Right lobe of liver (tissue), 6 donors: ENCODE measurements at places on chromosomes 16 and 17.

- DNase-seq: no peak
These were observed 9.9 kb downstream of the TBC1D16 start for GRCh38 chr17:80025796-80026195.

DNA sequence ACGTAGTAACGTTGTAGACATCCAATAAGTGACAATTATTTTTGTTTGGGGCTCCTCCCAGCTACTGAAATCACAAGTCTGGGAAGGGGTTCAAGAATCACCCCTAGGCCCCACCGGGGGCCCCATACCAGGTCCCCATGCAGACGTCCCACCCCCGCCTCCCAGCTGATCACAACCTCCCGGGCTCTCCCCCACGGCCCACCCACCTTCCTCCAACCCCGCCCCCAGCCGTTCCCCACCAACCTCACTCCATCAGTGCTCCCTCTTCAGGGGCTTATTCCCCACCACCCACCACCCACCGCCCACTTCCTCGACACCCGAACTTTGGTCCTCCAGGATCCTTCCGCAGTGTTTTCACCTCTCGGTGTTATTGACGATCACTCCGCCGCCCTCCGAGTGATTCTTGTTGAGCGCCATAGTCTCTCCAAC, 240 bp downstream of the WBP2 start:
- DNase-seq: no peak

- DNase-seq: no peak
These were observed 44.5 kb upstream of the AKAP1 start for GRCh38 chr17:57040571-57040970.

DNA sequence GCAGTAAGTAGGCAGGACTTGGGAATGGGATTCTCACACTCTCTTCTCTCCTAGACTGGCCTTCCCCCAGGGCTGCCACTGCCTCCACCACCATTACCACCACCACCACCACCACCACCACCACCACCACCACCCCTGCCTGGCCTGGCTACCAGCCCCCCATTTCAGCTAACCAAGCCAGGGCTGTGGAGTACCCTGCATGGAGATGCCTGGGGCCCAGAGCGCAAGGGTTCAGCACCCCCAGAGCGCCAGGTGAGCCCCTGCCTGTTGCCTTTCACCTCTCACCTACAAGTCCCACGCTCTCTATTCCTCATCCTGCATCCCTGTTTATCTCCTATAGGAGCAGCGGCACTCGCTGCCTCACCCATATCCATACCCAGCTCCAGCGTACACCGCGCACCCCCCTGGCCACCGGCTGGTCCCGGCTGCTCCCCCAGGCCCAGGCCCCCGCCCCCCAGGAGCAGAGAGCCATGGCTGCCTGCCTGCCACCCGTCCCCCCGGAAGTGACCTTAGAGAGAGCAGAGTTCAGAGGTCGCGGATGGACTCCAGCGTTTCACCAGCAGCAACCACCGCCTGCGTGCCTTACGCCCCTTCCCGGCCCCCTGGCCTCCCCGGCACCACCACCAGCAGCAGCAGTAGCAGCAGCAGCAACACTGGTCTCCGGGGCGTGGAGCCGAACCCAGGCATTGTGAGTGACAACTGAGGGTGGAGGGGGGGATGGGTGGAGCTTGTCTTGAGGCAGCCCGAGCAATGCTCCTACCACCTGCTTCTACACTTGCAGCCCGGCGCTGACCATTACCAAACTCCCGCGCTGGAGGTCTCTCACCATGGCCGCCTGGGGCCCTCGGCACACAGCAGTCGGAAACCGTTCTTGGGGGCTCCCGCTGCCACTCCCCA, 7.9 kb upstream of the TMEM88 start:
- DNase-seq: no peak

DNA sequence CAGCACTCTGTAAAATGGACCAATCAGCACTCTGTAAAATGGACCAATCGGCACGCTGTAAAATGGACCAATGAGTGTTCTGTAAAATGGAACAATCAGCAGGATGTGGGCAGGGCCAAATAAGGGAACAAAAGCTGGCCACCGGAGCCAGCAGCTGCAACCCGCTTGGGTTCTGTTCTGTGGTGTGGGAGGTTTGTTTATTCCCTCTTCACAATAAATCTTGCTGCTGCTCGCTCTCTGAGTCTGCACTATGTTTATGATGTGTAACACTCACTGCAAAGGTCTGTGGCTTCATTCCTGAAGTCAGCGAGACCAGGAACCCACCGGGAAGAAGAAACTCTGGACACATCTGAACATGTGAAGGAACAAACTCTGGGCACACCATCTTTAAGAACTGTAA, 20.5 kb downstream of the TMEM100 start:
- no peak for DNase-seq

DNA sequence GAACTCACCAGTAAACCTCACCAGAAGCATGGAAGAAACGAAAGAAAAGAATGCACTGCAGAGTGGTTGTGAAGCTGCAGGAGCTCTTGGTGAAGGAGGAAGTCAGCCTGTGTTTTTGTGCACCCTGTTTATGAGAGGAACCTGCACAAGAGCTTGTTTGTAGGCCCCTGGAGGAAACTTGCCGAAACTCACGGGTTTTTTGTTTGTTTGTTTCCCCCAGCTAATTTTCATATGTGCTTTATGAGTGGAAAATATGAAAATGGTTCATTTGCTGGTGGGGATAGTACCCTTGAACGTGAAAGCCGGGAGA, 222.7 kb downstream of the C16orf95 start:
- DNase-seq: no peak

- no peak for DNase-seq
These were observed 33.0 kb downstream of the IL4R start for GRCh38 chr16:27346819-27347218.

DNA sequence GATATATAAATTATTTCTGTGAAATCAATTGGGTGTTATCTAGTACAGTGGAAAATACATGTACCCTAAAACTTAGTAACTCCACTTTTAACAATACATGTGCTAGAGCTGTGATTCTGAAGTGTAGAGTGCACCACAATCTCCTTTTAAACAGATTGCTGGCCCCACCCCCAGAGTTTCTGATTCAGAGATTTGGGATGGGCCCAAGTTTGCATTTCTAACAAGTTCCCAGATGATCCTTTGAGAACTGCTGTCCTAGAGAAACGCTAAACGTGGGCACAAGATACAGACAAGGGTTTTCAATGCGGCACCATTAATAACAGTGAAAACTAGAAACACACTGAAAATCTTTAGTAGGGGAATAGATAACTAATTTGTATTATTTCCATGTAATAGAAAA, 49.2 kb downstream of the NXPH3 start:
- no peak for DNase-seq

DNA sequence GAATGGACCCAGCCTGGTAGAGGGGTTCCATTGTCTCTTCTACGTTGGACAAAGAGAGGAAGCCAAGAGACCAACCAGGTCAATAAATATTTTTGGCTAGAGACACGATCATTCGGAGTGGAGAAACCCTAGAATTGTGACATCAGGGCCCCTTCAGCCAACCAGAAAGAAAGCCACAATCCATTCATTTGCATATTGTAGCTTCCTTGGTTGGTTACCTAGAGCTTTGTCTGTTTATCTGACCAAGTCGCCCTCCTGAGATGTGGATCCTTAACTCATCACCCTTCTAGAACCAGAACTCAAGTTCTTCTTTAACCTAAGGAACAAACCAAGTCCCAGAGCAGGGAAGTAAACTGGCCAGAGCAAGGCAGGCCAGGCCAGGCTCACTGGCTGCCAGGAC, at the start of gene CCDC182:
Gene CCDC182 (minus strand): TSS at position 58 of the 400 bp plus-strand sequence. CDS start 27 bp downstream, at position 31.
- DNase-seq: no peak

- DNase-seq: no peak
These were observed 108.3 kb downstream of the RBFOX1 start for GRCh38 chr16:7440886-7441400.

- no peak for DNase-seq
These were observed 9.2 kb upstream of the PRR29 start for GRCh38 chr17:63988741-63989621.

- DNase-seq: no peak
These were observed 19.3 kb upstream of the ASGR2 start for GRCh38 chr17:7133916-7134315.

GRCh38 chr16:8718851-8719680, 44.6 kb downstream of the ABAT start:
- no peak for DNase-seq

DNA sequence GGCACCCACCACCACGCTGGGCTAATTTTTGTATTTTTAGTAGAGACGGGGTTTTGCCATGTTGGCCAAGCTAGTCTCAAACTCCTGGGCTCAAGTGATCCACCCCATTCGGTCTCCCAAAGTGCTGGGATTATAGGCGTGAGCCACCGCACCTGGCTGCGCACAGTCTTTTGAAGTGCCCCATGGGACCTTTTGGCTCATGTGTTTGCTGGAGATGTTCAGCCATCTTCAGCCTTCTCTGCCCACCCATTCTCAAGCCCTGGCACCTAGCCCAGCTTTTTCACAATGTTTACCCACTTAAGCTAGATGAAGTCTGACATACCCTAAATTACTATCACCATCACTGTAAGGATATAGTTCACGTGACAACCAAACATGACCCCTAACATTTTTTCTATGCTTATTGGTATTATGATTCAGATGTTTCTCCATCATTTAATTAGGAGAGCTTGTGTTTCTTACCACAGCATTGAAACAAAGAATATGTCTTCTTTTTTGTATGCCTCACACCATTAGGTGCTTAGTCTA, 32.3 kb downstream of the PECAM1 start:
- DNase-seq: no peak

- peak; percentile 29 for DNase-seq
These were observed 9.8 kb downstream of the ASPA start for GRCh38 chr17:3485481-3486068.

DNA sequence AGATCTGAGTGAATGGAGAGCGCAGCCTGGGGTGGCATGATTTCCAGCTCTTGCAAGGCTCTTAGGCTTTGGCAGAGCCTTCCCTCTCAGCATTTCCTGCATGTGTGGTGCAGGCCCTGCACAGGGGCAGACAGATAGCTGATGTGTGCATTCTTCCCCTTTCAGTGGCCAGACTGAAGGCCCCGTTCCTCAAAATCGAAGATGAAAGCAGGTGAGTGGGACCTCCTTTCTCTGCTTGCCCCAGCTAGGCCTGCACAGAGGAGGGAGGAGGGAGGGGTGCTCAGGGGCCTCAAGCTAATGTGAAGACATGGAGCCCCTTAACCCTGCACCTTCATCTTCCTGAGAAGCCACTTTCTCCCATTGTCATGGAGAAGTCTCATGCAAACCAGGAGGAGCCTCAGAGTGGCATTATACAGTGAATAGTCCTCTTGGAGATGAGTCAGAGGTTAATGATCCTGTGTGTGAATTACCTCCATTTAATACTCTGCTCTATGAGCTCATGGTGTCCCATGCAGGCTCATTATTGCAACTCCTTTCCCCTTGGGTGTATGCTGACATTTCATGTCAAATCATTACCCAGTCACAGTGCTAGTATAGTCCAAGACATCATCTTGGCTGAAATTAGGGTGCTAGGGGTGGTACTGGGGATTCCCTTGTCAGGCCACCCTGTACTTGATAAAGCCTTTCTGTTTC, 20.4 kb upstream of the ADAM11 start:
- DNase-seq: no peak

GRCh38 chr17:35519906-35520442, 17.5 kb downstream of the SLFN12L start:
- DNase-seq: no peak

- no peak for DNase-seq
These were observed 110.7 kb upstream of the SDK2 start for GRCh38 chr17:73754886-73755400.

- DNase-seq: no peak
These were observed 7.2 kb downstream of the SRCIN1 start for GRCh38 chr17:38598536-38598935.

- no peak for DNase-seq
These were observed 9.4 kb downstream of the CRYBA1 start for GRCh38 chr17:29255926-29256522.

DNA sequence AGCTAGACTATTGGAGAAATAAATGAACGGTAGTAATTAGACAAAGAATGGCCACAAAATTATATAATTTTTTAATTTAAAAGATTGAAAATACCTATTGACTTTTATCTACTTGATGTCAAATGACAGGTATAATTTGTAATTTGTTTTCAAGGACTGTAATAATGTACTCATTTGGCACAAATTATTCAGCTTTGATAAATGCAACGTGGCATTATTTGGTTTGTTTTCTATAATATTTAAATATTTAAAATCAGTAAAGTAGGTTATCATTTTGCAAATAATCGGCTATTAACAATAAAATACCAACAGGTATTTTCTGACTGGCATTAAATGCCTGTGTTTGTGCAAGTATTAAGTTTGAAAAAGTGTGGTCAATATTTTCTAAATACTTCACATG, 60.6 kb downstream of the CDH11 start:
- DNase-seq: no peak
